ENCODE measurements at places on chromosomes 3 and 15. TPM values are rescaled to one million over a fixed set of nuclear protein-coding genes. Genes with fewer than 3 reads are reported as not detected.

- DNase-seq = no peak
Measured at GRCh38 chr3:196541684-196542445, 26.5 kb downstream of the WDR53 start.

DNA sequence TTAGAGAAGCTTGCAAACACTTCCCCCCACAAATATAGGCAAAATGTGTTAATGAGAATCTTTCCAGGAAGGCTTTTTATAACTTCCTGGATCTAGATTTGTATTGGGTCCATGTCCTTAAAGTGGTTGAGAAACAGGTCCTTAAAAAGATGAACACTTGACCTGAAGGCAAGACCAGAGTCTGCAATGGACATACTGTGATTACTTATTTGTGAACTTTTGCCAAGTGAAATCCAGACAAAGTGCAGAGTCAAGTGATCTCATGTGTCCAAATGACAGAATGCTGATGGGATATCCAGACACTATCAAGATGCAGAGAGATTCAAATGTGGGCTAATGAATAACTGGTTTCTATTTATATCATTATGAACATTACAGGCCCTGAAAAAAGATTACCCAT is 43.8 kb downstream of the FRMD4B start:
- DNase-seq = no peak

- DNase-seq = no peak
Measured at GRCh38 chr15:63414474-63415120, 33.0 kb upstream of the CA12 start.

DNA sequence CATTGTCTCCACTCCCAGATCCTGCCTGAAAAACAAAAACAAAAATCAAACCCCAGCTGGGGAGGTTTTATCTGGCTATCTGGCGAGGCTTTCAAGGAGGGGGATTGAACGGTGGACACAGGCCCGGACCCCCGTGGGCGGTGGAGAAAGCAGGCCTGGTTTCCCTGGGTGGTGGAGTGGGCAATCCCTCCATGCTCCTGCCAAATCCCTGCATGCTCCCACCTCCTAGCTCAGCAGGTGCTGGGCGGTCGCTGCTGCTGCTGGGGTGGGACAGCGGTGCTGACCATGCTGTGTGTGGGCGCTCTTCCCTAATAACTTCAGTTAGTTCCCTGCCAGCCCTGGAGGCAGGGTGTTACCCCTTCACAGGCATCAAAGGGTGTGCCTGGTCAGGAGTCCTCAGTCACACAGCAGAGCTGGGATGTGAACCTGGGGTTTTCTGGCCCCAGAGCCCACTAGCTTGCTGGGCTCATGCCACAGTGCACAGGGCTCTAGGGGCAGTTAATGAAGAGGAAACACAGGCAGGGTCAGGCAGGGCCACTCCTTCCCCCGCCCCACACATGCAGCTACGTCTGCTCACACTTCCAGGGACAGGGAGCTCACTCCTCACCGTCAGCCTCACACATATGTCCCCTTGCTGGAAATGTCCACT is 15.9 kb upstream of the PLXND1 start:
- DNase-seq = no peak

DNA sequence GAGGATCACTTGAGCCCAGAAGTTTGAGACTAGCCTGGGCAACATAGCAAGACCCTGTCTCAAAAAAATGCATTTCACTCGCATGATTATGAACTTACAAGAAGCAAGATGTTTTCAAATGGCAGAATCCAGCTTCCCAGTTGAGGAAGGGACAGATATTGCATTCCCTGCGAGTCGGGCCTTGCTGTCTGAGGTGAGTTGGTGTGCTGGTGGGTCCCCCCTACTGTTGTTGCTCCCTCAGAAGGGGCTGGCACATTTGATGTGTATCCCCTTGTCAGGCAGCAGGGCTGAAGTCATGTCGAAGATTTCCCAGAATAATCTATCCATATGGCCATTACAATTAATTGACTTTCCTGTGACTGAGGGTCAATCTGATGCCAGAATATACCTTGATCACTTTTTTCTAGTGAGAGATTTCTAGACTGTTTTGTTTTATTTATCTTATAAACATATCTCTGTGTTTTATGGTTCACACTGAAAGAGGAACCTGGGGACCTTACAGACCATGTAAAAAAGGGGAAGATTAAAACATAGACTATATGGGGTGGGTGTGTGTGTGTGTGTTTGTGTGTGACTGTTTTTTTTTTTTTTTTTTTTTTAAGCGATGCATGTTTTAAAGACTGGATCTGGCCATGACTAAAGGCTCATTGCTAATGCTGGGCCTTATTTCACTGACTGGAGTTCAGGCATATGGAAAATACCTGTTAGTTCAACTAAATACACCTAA is 112.1 kb upstream of the MRPS22 start:
- DNase-seq = no peak

DNA sequence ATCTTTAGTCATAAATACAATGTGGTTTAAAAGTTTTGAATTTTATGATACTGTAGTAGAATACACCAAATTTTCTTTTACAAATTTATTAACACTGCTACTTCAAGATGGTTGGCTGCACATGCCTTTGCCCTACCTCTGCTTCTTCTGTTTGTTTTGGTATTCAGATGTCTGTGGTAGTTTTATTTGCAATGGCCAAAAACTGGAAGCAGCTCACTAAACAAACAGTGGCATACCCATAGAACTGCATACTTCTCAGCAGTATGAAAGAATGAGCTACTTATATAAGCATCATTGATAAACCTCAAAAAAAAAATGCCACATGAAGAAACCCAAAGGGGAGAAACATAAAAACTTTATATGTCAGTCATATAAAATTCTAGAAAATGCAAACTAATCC is 19.5 kb downstream of the ARIH2 start:
- DNase-seq = no peak

DNA sequence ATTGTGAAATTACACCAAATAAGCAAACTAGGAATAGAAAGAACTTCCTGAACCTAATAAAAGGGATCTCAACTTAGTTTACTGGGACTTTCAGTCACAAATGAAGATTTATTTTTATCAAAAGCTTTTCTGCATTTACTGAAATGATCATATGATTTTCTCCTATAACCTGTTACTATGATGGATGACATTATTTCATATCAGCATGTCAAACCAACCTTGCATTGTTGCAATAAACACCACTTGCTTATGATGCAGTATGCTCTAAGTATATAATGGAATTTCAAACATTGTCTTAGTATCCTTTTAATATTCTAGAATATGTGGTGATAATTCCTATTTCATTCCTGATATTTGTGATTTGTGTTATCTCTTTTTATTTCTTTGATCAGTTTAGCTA is 303.0 kb downstream of the CGGBP1 start:
- DNase-seq = no peak

DNA sequence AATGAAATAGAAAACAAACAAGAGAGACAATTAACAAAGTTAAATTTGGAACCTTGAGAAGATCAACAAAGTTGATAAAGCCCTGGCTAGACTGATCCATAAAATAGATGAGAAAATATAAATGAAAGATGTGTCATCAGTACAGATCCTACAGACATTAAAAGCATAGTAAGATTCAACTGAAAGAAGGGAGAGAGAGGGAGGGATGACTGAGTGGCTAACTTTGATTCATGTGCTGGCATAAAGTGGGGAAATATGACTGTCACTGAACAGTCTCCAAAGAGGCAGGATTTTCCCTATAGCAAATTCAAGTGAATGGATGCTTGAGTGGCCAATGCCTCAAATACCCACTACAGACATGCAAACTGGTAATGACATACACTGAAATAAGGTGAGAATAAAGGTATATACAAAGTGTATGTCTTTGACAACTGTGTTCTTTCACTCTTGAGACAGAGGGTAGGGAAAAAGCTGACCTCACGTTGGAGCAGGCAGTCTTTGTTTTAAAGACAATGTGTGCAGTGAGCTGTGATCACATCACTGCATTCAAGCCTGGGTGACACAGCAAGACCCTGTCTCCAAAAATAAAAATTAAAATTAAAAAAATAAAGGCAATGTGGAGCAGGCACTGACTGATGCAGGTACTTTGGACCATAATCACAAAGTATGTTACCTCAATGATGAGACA is 35.9 kb upstream of the CHD2 start:
- no peak for DNase-seq

DNA sequence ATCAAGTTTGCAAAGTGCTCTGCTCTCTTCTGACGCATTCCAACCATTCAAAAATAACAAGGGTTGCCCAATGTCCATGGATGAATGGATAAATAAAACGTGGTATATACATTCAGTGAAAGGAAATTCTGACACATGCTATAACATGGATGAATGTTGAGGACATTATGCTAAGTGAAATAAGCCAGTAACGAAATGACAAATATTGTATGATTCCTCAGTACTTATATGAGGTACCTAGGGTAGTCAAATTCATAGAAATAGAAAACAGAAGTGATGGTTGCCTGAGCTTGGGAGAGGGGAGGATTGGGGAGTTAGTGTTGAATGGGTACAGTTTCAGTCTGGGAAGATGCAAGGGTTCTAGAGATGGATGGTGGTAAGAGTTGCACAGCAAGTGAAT is 33.9 kb downstream of the SH3BP5 start:
- DNase-seq = no peak

DNA sequence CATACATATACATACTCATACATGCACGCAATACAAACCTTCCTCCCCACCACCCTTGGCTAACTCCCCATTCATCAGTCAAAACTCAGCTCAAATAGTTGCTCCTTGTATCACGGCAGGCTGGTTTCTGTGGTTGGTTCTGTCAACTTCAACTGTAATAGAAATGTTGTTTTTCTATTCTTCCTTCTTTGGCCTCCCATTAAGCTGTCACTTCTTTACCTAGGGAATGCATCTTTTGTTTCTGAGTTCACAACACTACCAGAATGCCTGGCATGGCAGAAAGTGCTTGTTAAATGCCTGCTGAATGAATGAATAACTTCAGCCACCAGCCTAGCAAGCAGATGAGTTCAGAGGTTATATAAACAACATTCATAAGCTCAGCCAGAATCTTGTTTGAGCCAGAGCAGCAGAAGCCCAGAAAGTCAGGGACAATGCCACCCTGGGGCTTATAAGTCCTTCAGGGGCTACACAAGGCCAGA is 63.1 kb downstream of the B3GALNT1 start:
- no peak for DNase-seq

DNA sequence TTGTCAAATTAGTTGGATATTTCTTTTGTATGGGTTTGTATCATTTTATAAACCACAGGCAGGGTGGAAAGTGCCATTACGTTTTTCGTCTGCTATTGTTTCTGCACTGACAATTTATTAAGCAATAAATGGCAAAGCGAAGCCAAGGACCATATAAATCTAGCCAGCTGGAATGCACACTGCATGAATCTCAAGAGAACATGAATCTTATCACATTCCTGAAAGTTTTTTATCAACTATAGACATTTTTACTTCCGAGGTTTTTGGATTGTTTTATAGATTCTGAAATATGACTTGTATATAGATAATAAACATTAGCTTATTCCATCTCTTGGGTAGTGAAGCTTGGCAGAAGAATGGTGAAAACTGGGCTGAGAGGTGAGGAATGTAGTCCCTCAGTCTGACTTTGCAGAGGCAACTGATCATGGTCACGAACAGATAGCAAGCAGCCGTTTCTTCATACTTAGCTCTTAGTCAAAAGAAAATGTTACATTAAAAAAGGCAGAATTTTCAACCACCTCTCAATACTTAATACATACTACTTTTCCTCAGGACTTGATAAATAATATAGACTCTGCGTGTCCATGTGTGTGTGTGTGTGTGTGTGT is 102.7 kb downstream of the OSBPL10 start:
- no peak for DNase-seq

GRCh38 chr15:54150255-54150654 is 172.0 kb downstream of the UNC13C start:
- DNase-seq = no peak

- no peak for DNase-seq
Measured at GRCh38 chr3:72245183-72245811, 460.3 kb upstream of the PROK2 start.

DNA sequence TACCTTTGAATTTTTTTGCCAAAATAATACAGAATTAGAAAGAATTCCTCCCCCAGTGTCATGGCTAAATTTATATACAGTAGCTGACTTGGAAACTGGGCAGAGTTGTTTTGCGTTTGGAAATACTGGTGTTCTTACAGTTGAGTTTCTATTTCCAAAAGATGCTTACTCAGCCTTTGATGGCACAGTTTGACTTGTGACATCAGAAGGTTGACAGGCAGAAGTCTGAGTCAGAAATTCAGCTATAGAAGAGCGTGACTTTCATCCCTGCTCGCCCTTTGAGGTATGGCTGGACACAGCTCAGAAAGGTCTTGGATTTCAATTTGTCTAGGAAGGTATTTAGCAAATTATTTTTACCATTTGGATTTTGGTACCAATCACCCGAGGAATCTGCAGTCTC is 175.8 kb downstream of the VGLL4 start:
- no peak for DNase-seq

DNA sequence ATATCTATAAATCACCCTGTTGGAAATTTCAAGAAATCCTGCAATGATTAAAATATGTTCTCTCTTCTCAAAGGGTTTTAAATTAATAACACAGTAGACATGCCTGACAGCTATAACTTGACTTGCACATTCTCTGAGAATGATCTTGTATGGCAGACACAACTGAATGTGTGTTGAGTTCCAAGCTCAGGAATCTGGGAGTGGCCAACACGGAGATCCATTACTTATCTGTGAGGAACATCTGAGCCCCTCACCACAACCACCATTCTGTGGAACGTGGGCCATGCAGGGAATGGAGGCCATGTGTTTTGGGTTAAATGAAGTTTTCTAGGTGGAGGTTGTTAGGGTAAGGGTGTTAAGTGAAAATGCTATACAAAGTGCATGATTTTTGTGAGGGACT is 105.3 kb upstream of the CHMP2B start:
- DNase-seq = no peak

DNA sequence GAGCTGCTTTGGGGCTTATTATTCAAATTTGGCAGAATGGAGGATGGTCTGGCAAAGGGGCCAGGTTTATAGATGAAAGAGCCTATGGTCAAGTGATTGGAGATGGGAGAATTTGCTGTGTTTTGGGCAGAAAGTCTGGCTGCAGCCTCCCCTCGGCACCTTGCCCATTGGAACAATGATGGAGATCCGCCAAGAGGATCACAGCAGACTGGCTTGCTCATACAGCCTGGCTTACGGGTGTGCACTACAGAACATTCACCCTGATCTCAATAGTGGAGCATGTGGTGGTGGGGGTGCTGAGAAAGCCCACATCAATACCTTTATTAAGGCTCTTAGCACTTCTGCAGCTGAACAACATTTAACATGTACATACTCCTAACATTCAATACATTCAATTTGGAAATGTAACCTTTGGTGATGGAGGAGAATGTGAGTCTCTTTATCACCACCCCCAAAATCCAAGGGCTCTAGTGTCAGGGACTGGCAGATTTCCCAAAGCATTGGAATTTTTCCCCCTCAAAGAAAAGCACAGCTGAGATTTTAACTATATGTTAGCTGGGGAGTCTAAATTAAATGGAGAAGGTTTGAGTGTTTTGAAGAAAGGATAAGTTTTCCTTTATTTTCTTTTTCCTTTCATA is 118.4 kb upstream of the TMC3 start:
- DNase-seq = no peak

GRCh38 chr15:43901495-43901894 is 74.7 kb downstream of the WDR76 start:
- DNase-seq = no peak

GRCh38 chr3:45940004-45940780 is 3.1 kb upstream of the CXCR6 start:
- DNase-seq = no peak

GRCh38 chr3:120113128-120114116 is 19.2 kb upstream of the GSK3B start:
- DNase-seq = no peak

The ETV5 gene
- polyA plus RNA-seq = not detected

The PODXL2 gene
- 4.7 TPM for polyA plus RNA-seq

The SLC6A1 gene
- polyA plus RNA-seq = not detected

The FAM43A gene
- polyA plus RNA-seq = 19.6 TPM

The CRABP1 gene
- polyA plus RNA-seq = not detected

The BRPF1 gene
- polyA plus RNA-seq = 27.0 TPM

The ZDHHC23 gene
- polyA plus RNA-seq = 1.1 TPM
